ENCODE measurements at places on chromosomes 7 and 10.

DNA sequence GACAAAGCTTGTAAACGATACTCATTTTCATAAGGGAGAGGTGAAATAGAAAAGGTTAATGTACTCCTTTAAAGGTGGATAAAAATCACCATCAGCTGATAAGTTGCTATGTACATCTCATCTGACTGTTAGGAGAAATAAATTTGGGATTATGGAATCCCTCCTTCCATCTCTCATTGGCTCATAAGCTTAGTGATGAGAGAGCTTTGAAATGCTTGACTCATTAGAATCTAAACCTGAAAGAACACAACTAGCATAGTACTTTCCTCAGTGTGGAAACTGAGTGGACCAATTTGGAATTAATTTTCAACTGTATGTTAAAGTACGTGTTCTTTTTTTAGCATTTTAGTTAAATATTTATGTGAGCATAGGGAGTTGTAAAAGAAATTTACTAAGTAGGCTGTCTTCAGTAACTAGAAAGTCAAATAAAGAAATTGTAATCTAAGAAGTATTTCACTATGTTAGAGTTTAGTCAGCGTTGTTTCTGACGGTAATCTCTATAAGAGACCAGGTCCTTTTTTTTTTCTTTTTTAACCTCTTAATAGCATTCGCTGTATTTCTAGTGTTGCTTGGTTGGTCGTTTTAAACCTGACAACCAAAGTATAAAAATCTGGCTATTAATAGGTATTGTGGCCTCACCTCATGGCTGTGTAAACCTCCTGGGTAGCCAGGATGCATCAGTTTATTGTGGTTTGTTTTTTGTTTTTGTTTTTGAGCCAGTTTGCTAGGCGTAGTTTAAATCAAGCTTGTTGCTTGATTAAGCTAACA, 34.4 kb downstream of the FHIP2A start:
- DNase-seq = no peak

GRCh38 chr7:11191574-11192220, 218.0 kb downstream of the PHF14 start:
- no peak for DNase-seq

GRCh38 chr7:19491821-19492452, 216.9 kb downstream of the POLR1F start:
- DNase-seq = no peak

- no peak for DNase-seq
These were observed 148.0 kb downstream of the FGFR2 start for GRCh38 chr10:121450247-121450646.

All from occipital lobe (tissue), 3 donors.